ENCODE measurements at places on chromosomes 5 and 9.

GRCh38 chr5:38757451-38758245, 88.2 kb upstream of the OSMR start:
- DNase-seq = no peak

GRCh38 chr5:11719888-11720481, 184.3 kb downstream of the CTNND2 start:
- DNase-seq = no peak

- no peak for DNase-seq
These were observed 160.6 kb downstream of the GADD45G start for GRCh38 chr9:89765211-89765946.

DNA sequence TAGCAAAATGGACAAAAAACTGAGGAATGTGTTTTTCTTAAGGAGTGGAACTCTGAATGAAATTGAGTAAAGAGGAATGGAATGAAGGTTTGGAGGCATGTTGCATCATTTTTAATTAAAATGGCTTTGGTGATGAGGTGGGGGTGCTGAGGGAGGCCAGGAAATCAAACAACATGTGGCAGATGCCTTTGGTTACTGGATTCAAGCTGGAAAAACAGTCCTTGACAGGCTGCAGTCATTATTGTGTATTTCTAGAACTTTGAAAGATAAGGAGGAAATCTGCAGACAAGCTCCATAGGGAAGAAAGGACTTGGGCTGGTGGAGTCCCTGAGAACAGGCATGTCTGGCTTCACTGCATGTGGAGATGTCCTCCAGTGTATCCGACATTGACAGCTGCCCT, 203.5 kb upstream of the HAPLN1 start:
- no peak for DNase-seq

DNA sequence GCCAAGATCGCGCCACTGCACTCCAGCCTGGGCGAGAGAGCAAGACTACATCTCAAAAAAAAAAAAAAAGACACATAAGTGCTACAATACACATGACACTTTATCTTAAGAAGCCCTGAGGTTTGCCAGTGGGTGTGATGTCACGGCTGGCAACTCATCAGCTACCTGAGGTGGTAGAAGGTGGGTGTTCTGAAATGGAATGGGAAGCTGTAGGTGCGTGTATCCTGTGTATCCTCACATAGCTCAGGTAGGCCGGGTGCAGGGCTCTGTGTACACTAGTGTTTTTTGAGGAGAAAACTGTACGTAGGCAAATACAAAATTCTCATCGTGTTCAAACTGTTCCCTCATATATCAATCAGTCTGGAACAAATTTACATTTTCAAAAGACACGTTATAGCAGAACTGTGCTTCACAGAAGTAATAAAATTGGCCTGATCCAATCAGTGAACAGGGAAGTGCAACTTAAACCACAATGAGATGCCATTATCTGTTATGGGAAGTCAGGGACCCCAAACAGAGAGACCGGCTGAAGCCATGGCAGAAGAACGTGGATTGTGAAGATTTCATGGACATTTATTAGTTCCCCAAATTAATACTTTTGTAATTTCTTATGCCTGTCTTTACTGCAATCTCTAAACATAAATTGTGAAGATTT, 10.4 kb downstream of the BICD2 start:
- DNase-seq = no peak

GRCh38 chr5:38259809-38260160, 1.4 kb downstream of the EGFLAM start:
- DNase-seq = no peak

DNA sequence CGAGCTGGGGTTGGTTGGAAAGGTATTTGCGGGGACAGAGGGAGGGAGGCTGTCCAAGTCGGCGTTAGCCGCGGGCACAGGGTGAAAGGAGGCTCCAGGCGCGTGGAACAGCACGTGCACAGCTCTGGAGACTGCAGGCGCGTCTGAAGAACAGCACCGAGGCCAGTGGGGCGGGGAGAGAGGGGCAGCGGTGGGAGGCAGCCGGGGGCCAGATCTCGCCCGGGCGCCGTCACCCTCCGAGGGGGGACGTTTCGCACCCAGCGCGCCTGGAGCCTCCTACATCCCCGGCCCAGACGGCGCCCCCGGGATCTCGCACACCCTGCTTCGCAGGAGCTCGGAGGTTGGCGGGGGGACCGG, 79.6 kb downstream of the NTNG2 start:
- DNase-seq = no peak

DNA sequence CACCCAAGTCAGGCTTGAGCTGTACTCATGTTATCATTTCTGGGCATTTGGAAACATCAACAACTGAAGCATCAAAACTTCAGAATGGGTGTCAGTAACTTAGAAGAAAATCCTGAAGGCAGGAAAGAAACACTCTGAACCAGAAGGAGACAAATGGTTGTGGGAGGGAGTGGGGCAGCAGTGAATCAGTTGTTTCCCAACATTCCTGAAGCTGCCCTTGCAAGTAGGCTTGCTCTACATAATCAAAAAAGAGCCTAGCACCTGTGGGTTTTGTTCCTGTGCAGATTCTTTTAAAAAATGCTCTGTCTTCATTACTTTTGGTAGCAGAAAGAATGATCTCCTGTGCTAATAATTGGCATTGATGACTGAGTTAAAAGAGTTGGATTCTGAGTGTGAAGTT, 424.2 kb upstream of the GRIA1 start:
- DNase-seq = no peak

GRCh38 chr9:111728143-111728542, 66.6 kb downstream of the SHOC1 start:
- no peak for DNase-seq

GRCh38 chr5:9015937-9016270, 530.0 kb downstream of the SEMA5A start:
- DNase-seq = peak; percentile 16

GRCh38 chr5:104299998-104300706, 737.6 kb upstream of the NUDT12 start:
- no peak for DNase-seq

DNA sequence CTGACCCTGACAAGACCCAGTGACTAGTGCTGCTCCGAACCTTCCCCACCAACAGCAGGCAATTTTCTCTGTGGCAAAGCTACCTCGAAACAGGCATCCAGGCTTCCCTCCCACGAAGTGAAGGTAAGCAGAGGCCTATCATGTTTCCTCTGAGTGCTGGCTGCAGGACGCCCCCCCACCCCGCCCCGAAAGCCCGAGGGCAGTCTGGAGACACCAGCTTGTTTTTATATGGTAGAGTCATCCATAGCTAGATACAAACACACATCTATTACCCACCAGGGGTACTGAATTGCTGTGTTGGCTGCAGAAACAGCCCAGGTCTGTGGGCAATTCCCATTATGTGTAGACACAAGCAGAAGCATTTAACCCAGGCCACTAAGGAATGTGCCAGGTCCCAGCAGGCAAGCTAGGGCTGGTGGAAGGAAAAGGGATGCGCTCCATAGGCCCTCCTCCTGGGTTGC, 40.4 kb downstream of the LIX1 start:
- no peak for DNase-seq

GRCh38 chr9:136829981-136830885, 12.0 kb upstream of the AJM1 start:
- DNase-seq = no peak

DNA sequence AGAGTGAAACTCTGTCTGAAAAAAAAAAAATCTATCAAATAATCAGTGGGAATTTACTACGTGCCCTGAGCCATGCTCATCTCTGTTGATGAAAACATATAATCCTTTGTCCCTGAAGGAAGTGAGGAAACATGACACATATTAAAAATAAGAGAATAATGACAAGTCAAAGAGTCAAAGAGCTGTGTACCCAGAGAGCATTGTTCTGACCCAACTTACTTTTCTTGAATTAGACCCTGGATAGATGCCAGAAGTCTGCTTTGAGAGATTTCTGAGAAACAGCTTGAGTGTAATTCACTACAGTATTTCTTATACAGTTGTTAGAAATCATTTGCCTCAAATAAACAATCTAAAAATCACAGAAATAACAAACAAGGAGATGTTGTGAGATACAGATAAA, 490.0 kb upstream of the PIK3R1 start:
- DNase-seq = no peak

GRCh38 chr9:123090198-123090896, 56.9 kb downstream of the GPR21 start:
- DNase-seq = no peak

DNA sequence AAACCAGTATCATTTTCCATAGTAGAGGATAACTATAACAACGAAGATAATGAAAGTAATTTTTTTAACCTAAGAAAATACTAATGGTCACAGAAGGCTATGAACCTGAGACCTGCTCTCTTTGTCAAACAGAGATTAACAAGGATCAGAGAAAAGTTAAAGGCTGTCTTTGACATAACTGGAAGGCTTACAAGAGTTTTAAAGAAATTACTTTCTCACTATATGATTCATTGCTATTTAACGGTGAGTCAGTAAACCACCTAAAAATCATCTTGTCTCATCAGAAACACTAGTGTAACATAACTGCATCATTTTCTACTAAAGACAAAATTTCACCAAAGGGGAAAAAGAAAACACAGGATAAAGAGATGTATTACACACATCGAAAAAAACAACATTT, 19.3 kb downstream of the MLANA start:
- DNase-seq = no peak

GRCh38 chr5:177462021-177462670, 11.3 kb downstream of the DBN1 start:
- no peak for DNase-seq

DNA sequence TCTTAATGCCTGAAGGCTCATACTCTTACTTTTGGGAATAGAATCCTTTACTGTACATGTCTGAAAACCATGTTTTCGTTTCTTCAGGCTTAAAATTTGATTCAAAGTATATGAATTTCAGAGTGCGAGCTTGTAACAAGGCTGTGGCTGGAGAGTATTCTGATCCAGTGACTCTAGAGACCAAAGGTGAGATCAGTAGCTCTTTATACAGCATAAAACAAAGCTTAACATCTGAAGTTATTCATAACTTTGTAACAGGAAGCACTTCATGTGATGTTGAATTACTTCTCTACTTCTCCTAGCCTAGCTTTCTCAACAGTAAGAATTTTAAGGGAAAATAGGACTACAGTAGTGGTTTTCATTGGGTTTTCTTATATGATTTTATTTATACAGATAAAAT, 49.4 kb upstream of the FKTN start:
- no peak for DNase-seq

DNA sequence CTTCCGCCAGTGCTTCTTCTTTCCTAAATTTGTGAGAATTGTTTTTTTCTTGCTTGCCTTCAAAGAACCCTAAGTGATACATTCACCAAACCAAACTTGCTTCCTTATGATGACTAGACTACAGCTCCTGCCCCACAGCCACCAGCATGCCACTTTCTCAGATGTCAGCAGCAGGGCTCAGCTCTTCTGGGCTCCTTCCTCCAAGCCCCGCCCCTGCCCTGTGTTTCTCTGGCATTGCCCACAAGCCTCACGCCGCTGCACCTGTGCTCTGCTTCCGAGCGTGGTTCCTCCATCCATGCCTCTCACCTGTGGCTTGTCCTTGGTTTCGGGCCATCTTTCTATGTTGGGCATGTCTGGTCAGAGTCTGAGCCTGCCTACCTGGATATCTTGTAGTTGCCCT, 10.6 kb downstream of the UNC5A start:
- no peak for DNase-seq

DNA sequence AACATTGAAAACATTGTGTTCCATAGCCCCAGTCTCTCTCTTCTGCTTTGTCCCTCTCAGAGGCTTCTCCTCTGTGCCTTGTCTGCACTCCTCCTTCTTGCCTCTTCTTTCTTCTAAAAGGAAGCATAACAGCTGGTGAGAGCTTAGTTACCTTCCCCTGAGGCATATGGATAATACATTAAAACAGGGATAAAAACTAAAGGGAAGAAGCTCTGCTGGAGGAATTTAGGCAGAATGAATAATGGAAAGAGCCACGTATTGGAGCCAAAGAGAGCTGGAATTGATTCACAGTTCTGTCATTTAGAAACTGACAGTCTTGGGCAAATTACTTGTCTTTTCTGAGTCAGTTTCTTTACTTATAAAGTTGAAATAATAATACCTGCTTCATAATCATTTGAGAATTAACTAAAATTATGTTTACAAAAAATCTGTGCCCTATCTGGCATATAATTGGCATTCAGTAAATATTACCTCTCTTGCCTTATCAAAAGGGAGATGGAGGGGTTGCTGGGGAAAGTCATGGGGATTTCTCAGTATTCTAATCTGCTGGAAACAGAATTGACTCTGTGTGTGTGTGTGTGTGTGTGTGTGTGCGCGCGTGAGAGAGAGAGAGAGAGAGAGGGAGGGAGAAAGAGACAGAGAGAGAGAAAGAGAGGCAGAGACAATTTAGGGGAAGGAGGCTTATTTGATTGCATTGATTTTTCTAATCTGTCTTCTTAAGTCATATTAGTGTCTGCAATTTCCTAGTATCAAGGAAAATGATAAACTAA, 20.2 kb downstream of the ZNF474 start:
- DNase-seq = no peak

DNA sequence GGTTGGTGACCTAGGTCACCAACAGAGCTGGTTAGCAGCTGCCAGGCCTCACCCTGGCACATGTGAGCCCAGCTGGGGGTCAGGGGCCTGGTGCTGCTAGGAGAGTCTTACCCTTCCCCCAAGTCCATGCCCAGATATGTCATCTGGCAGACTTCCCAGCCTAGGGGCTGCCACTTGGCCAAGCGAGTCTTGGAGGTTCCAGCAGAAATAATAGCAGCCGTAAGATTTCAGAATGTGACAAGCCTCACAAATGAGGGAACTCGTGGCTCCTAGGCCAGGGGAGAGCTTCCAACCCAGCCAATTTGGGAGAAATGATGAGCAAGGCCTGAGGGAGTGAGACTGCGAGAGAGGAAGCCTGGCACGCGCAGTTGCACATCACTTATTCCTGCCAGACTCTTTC, 11.1 kb downstream of the URM1 start:
- DNase-seq = no peak

GRCh38 chr5:115335301-115335700, 38.8 kb upstream of the CCDC112 start:
- DNase-seq = no peak

DNA sequence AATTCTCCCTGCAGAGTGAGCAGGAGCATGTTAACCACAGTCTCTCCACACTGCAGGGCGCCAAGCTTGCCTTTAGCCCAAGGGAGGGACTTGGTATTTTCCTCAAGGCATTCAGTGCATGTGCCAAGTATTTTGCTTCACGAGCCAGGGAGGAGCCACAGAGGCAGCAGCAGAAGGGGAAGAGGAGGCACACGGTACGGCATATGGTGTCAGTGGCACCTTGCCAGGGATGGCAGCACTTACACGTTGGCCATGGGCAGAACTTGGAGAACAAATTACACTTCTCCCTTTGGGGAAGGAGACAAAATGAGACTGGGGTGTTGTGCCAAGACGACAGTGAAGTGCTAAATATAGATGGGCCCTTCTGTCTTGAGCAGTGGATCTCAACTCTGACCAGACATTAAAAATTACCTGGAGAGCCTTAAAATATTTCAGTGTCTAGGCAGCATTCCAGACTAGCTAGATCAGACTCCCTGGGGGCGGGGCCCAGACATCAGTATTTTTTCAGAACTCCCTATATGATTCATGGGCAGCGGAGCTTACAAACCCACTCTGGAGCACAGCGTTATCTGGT, 155.8 kb downstream of the DRD1 start:
- no peak for DNase-seq

DNA sequence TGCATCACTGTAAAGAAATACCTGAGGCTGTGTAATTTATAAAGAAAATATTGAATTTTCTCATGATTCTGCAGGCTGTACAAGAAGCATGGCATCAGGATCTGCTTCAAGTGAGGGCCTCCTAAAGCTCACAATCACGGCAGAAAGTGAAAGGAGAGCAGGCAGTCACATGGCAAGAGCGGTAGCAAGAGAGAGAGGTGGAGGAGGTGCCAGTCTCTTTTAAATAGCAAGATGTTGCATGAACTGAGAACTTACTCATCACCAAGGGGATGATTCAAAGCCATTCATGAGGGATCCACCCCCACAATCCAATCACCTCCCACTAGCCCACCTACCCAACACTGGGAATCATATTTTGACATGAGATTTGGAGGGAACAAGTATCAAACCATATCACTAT, 184.5 kb upstream of the PAPPA start:
- no peak for DNase-seq

Measured in BJ (cell line).